SJCRH30 (cell line): ENCODE measurements at places on chromosomes 2 and 18. TPM values are rescaled to one million over a fixed set of nuclear protein-coding genes. Genes with fewer than 3 reads are reported as not detected.

Gene ZC3H6
- total RNA-seq, result 1.4 and 1.6 TPM in 2 replicates

Gene DYSF
- total RNA-seq, result 13.9 and 15.2 TPM in 2 replicates

Gene DSG1
- 0.03 TPM in 1 of 2 replicates, not detected in the other for total RNA-seq

Gene CCDC195
- total RNA-seq, result 0.91 and 1.1 TPM in 2 replicates

Gene NEU2
- not detected in 2 replicates for total RNA-seq

Gene EFHD1
- 18.7 and 20.7 TPM in 2 replicates for total RNA-seq

Gene G6PC2
- total RNA-seq, result not detected in 2 replicates

Gene ALLC
- total RNA-seq, result not detected in 2 replicates

Gene RGPD3
- not detected in 2 replicates for total RNA-seq

Gene GPR75
- 3.2 and 4.5 TPM in 2 replicates for total RNA-seq

Gene ATOH8
- total RNA-seq, result 98.9 and 107 TPM in 2 replicates

GRCh38 chr2:27909901-27910300 is 19.4 kb downstream of the BABAM2 start:
- DNase-seq, result no peak

DNA sequence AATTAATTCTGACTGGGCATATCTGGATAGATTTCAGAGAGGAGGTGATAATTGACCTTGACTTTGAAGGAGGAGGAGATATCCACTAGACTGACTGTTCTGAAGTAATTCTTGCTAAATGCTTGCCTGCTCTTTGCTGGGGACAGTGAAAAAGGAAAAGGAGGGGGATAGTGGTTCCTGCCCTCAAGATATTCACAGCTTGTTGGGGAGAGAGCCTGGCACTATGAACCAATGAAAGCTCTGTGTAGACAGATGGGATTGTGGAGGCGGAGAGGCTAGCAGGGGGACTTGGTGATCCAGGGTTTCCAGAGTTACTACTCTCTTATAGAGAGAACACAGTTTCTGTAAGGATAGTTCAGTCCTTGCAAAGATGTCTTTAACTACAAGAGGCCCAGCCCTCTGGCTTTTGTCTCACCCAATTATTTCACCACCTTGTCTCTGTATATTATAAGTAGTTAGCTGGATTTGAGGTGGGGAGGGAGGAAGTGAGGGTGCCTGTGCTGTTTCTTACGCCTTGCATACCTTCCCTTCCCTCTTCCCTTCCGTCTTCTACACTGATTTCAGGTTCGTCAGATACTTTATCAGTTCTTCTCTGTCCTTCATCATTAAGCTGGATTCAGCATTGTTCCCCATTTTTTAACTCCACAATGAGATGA is 190.4 kb downstream of the PRKCE start:
- DNase-seq, result no peak

DNA sequence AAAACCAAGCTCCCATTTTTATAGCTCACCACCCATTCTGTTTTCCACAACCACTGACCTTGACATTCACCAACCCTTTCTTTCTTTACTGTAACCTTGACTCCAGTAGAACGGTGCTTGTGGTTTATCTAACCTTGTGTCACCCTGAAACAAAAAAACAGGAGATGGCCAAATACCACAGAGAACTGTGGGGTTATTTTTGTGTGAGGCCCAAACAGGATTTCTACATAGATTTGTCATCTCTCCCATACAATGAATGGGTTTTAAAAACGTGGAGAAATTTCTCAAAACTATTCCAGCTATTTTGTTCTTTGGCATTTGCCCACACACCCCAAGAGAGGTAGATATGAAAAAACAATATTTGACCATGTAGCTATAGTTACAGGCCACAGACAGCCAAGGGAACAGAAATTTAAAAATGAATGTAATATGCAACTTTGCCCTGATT is 231.3 kb upstream of the TANK start:
- DNase-seq, result no peak

GRCh38 chr2:219541611-219542180 is 1.9 kb downstream of the CHPF start:
- peak; percentile 49 for DNase-seq

DNA sequence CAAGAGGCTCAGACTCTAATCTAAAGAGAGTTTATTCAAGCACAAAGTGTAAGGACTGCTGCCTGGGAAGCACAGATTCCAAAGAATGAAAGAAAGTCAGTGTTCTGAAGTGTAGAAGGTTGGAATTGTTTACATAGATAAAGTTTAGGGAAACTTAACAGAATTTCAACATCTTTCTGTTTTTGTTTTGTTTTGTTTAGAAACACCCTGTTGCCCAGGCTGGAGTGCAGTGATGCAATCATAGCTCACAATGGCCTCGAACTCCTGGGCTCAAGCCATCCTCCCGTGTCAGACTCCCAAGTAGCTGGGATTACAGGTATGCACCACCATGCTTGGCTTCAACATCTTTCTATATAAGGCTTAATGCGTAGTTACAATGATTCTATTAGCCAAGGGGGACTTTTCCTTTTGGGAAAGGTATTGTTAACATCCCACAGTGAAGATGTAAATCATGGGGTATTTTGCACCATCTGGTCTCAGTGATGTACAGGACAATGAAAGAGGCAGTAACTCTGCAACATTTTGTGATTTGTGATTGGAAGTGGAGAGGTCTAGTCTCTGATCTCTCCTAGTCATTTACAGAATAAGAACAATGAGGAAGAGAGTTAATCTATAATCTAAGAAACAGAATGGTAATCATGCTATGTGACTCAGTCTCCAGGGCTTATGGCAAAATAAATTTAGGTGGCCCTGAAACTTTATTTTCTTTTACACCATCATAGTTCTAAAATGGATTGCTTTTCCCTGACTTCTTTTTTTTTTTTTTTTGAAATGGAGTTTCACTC is 45.6 kb upstream of the MSH6 start:
- no peak for DNase-seq

- peak; percentile 28 for DNase-seq
Measured at GRCh38 chr2:105261061-105261460, 19.5 kb downstream of the GPR45 start.

GRCh38 chr2:121173112-121173511 is 111.9 kb downstream of the TFCP2L1 start:
- DNase-seq, result no peak

GRCh38 chr2:19793132-19793750 is 108.5 kb downstream of the TTC32 start:
- DNase-seq, result no peak

DNA sequence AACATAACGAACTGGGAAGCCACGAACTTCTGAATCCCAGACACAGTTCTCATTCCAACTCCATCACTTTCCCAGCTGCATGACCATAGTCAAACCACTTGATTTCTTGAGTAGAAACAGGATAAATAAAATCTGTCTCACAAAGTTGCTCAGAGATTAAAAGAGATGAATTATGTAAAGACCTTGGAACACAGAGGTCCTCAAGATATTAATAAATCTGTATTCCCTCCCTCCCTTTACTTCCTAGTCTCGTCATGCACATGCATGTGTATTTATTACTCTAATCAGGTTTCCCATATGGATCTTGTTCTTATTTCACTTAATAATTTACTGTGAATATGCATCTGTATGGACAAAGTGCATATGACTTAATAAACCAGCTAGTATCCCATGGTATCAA is 21.1 kb upstream of the CSRNP3 start:
- DNase-seq, result no peak

GRCh38 chr2:172381275-172382027 is 45.9 kb upstream of the ITGA6 start:
- no peak for DNase-seq

GRCh38 chr2:129055824-129056223 is 737.2 kb upstream of the HS6ST1 start:
- DNase-seq, result no peak

- no peak for DNase-seq
Measured at GRCh38 chr18:55688030-55688429, 100.0 kb upstream of the TCF4 start.

DNA sequence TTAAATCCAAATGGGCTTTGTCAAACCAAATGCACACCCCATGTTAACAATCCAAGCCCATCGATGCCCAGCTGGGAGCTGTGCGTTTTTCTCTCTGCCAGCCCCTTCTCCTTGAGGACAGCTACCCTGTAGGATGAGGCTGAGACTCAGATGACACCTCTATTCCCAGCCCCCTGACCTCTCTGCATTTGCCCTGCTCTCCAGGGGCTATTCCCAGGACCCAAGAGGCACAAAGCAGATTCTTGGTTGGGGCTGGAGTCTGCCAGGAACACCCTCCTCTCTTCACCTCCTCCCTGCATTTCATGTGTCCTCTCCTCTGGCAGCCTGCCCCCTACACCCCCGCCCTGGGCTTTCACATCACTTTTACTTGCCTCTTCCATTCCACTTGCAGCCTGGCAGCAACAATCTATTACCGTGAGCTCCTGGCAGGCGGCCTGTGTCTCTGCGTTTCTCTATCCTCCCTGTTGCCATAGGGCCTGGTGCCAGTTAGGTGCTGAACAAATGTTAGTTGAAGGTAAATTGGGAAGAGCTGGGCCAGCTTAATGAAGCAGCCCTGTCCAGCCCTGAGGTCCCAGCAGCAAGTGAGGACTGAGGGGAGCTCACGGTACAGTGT is 51.8 kb downstream of the ADD2 start:
- no peak for DNase-seq

- no peak for DNase-seq
Measured at GRCh38 chr18:70390371-70391090, 101.7 kb downstream of the SOCS6 start.

DNA sequence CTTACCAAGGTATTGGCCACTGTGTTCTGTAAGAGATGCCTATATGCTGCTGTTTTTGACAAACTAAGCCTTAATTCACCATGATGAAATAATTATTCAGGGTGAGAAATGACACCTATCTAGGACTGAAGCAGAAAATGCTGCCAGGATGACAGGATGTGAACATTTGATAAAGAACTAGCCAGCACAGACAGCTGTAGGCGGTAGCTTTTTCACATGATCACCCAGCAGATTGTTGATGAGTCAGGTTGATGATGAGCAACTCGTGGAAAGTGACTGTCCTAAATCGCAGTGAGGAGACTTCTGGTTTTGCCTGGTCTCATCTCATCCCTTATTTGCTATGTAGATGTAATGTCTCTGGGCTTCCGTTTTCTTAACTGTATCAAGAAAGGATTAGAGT is 144.1 kb downstream of the PRPF40A start:
- DNase-seq, result peak; percentile 22

DNA sequence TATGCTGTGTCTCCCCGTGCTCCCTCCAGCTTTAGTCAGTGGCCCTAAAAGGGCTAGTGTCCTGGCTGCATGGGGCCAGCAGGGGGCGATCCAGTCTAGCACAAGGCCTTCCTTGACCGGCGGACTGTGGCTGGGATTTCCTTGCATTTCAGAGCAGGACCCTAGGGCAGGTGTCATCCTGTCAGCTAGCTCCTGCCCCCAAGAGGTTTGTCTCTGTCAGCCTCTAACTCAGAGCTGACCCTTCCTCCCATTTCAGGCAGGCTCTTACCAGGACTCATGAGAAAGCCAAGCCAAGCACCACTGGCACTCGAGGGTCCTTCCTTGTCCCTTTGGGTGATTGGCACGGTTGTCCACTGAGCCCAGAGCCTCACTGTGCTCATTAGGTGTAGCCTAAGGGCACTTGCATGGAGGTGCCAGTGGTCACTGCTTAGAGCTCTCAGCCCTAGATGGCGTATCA is 140.3 kb downstream of the RPIA start:
- peak; percentile 69 for DNase-seq

DNA sequence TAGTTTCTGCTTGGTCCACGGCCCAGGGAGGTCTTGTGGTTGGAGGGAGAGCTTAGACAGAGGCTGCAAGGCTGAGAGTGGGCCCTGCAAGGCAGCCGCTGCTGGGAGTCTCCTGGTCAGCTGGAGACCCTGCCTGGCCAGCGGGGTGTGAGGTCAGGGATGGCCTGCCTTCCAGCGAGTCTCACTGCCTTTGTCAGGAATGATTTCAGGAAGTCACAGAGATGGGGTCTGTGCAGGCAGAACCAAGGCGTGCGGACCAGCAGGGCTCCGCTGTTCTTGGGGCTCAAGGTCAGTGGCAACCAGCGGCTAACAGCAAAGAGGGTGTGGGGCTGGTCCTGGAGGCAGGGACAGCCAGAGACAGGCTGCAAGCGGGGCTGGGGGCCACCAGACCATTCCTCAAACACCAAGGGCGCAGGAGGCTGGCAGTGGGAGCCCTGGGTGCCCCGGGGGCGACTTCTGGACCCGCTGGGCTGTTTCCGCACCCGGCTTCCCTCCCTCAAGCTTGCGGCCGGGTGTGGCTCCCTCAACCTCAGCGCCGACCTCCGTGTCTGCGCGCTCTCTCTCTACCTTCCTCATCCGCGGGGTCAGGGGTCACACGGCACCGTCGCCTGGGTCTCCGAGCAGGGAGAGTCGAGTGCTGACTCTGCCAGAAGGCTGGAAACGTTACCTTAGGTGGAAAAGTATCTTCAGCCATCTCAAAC is 124.5 kb upstream of the CTDP1 start:
- no peak for DNase-seq

DNA sequence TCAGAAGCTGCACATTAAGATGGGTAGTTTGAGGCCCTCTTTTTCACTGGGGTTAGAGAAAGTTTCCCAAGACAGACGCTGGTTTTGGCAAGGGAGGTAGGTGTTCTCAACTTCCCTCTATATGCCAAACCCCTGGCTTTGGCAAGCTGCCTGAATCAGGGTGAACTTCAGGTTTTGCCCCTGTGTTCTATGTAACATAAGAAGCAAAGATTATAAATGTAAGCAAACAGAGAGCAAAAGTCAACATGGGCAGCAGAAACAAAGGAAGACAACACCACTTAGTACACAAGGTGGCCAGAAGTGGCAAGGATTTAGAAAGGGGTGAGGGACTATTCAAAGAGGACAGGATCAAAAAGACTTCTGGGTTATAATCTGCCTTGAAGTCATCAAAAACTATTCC is 70.5 kb upstream of the TFCP2L1 start:
- DNase-seq, result no peak

DNA sequence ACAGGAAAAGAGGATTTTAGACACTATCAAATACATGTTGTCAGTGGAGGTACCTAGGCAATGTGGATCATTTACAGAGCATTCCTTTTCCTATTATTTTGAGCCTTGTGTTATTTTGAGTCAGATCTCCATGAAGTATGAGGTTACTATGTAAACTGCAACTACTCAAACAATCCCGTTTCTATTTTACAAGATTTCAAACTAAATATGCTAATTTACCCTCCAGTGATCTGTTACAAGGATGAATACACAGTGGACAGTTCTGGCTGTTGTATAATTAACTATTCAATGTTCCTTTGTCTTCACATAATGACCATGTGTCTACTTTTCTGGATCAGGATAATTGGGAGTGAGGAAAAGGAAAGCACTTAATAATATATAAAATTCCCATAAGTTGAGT is 4.6 kb downstream of the HOXD1 start:
- DNase-seq, result no peak

DNA sequence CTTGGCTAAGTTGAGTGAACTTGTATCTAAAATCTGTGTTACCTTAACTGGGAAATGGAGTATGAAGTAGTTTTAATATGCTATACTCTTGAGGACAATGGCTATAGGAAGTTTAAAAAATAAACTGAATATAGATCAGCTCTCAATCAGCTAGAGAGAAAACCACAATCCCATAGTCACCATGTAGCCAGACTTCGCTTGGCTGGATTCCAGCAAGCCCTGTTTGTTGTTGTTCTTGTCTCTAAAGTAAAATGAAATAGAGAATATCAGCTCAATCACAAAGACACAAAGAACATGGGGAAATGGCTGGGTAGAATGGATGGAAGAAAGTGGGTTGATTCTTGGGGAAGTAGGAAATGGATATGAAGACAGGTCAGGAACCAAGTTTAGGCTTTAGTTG is 234.9 kb downstream of the PHLPP1 start:
- no peak for DNase-seq
